ENCODE measurements at places on chromosomes 5 and 9.
A peak's percentile ranks its signal among the peaks of the same experiment; 100 is the strongest.

DNA sequence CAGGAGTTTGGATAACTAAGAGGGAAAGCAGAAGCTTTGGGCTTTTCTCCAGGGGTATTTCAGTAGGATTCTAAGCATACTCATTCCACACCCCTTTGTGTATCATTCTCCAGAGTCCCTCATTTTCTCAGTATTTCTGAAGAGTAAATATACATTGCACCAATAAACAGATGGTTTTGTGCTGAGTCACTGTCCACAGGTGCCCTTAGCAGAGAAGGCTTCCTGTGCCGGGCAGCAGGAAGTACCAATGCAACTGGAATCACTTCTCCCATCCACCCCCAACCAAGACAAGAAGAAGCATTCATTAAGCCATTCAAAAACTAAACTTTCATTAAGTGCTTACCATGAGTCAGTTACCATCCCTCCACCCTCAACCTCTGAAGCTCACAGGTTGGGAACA is 3.6 kb upstream of the CCNJL start:
- peak; percentile 70 for DNase-seq

DNA sequence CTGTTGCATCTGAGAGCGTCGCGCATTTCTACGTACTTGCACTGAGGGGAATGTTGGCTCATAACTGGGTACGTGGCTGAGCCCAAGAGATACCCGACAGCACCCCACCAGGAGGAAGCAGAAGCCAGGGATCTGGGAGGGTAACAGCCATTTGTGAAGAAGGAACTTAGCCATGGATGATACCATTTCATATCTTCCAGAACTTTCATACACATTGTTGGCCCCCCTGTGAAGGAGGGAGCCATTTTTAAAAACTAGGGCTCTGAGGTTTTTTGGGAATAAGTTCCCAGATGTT is 101.4 kb upstream of the SLC44A1 start:
- DNase-seq, result no peak

GRCh38 chr9:2413160-2413805 is 208.3 kb upstream of the VLDLR start:
- peak; percentile 21 for DNase-seq

DNA sequence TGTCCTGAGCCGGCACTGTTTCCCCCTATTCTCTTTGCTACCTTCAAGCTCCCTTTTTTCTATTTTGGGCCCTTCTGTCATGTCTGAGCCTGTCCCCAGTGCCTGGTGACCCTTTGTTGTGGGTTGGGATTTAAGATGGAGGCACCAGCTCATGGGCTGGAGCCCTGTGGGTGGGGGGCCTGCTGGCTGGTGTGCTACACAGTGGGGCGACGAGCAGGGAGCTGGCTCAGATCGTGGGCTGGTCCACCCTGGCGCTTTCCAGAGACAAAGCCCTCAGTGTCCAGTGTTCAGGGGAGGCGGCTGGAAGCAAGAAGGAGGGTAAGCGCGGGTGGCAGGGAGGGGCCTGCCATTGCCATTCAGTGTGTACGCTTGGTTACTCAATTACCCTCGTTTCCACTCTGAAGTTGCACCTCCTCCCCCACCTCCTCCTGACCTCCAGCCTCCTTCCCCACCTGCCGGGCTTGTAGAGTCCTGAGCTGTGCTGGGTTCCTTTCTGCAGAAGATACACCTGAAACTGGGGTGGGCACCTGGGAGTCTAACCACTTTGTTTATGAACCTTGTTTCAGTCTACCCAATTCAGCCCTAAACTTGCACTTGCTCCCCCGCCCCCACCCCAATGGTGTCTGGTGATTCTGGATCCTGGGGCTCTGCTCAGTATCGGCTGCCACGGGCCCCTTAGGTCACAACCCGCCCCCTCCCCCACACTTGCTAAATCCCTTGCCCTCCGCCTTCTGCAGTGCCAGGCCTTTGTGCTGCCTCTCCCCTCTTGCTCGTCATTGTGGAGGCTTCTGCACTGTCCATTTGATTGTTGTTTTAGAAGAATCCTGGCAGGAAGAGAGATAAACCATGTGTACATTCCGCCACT is 49.9 kb downstream of the MVB12B start:
- DNase-seq, result no peak

GRCh38 chr9:134325813-134326723 is at the start of gene RXRA:
TSS of gene RXRA (plus strand) at chr9:134326455. CDS start at chr9:134326632, 177 bp downstream.
- peak; percentile 87 for DNase-seq

GRCh38 chr5:95590880-95591279 is 29.0 kb upstream of the GPR150 start:
- peak; percentile 56 for DNase-seq

- no peak for DNase-seq
Observed at GRCh38 chr5:159027504-159027903, 72.2 kb downstream of the EBF1 start.

- DNase-seq, result no peak
Observed at GRCh38 chr5:172855597-172856292, 21.7 kb downstream of the ERGIC1 start.

DNA sequence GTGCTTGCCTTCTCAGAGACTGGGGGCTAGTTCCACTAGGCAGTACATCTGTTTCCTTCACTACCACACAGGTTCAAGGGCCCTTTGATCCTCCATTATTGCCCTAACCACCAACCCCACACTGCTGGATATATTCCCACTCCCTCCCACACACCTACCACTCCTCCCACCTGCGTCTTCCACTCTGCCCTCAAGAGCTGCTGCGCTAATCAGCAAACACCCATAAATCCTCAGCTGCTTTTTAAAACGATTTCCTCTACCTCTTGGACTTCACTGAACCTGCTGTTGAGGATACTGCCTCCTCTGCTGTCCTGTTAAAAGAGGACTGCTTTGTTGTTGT is 120.9 kb downstream of the MAPKAP1 start:
- DNase-seq, result no peak
